ENCODE measurements at places on chromosomes 11 and 22.
A peak's percentile ranks its signal among the peaks of the same experiment; 100 is the strongest.

GRCh38 chr11:70668204-70669202 lies 270.2 kb downstream of the CTTN start:
- peak; percentile 30 for DNase-seq

DNA sequence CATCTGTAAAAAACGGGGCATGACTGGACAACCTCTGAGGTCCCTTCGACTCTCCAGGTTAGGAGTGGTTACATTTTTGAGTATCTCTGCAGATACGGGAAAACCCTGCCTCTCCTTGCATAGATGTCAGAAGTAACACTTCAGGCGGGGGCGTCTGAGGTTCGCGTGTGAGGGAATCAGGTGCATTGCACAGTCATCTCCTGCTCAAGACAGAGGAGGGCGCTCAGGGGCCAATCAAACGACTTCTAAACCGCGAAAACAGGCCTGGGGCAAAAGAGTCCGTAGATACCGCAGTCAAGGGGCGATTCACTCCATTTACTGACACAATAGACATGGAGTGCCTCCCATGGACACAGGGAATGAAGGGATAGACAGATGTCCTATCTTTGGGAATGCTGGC lies 31.7 kb downstream of the KIRREL3 start:
- DNase-seq = no peak

- DNase-seq = no peak
These were observed 147.6 kb downstream of the MIAT start for GRCh38 chr22:26804911-26805539.

GRCh38 chr11:91932151-91932821 lies 292.3 kb upstream of the FAT3 start:
- DNase-seq = no peak

DNA sequence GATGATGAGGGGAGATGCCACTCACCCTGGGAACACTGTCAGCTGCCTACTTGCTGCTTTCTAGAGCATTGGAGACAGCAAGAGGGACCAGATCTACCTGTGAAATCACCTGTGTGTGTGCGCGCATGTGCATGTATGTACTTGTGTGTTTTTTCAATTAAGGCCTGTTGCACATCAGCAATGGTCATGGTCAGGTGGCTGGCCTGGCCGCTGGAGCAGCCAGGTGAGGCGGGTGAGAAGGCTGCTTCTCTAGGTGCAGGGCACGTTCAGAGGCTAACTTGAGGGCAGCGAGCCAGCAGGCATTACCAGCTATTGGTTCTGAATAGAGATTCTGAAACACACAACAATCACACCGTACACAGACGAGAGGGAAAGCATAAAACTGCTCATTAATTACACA lies 65.1 kb downstream of the PARVG start:
- DNase-seq = no peak

DNA sequence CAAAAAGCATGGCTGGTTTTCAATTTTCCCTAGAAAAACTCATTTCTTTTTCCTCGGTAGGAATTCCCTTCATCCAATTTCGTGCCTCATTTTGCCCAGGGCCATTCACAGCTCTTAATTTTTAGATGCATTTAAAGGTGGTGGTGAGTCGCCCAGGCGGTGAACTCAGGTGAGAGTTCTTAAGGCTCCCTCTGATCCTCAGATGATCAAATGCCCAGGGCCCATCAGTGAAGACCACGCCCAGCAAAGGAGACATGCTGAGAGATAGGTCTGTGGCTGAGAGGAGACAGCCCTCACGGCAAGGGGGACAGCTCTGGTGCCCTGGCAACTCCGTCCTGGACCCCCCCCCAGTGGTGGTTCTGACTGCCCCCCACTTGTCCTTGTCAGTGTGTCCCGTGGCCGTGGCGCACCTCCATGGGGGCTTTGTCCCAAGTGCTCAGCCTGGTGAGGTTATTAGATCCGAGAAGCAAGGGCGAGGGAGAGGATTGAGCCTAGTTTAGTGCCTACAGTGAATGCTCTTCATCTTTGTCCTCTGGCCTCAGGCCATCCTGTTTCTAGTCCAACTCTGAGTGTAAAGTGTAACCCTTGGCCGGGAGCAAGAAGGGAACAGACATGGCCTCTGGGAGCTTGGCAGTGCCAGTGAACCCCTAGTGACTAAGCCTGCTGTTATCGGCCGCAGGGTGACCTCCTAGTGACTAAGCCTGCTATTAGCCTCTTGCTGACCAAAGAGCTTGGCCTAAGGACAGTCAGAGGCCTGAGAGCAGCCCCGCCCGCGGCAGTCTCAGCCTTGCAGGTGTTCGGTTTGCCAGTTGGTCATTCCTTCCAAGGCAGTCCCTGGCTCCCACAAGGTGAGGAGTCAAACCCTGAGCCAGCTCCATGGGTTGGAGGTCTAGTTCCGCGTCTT lies 83.5 kb downstream of the CTTN start:
- DNase-seq = peak; percentile 92

- DNase-seq = no peak
These were observed 12.0 kb upstream of the P2RY6 start for GRCh38 chr11:73260127-73260457.

DNA sequence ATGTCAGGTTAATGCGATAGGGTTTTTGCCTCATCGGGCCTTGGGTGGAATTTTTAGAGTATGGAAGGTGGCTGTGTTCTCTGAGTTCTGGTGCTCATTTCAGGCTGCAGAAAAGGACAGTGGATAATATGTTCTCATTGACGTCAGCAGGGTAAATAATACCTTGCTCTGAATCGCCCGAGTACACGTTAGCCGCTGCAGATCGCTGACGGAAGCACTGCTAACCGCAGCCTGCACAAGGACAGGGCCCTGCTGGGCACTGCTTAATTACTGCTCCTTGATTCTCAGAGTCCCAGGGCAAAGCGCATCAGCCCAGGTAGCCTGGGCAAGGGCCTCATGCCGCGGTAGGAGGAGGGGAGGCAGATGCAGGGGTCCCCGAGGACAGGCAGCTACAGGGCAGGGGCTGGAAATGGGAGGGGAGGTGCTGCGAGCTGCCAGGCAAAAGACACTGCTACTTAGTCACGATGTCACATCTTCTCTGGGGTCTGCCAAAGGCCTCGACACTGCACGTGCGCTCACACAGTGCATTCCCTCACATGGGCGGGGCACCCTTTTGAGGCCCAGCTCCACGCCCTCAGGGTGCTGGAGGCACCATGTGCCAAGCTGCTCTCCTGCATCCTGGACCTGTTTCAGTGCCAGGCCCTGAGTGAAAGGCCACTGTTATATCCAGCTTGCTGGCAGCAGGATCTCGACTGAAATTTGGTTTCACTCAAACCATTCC lies 35.2 kb downstream of the PPP2R1B start:
- DNase-seq = no peak

GRCh38 chr11:58938398-58938797 lies 890 bp upstream of the GLYATL1 start:
- DNase-seq = no peak

DNA sequence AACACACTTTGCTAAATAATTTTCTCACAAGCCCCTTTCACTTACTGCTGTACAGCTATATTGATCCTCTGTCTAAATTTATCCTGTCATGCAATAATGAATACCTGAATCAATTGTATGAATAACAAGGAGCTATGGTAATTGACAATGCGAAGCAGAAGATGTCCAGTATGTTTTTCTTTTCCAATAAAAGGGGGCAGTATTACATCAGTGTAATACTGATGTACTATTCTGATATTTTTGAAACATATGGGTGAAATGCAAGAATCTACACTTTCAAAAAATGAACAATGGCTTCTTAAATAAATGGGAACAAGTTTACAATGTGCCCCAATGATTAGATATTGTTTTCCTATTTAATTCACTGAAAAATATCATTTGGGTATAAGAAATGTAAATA lies 315.1 kb downstream of the SOX6 start:
- no peak for DNase-seq

GRCh38 chr22:36194971-36195370 lies 6.6 kb downstream of the APOL4 start:
- peak; percentile 60 for DNase-seq

DNA sequence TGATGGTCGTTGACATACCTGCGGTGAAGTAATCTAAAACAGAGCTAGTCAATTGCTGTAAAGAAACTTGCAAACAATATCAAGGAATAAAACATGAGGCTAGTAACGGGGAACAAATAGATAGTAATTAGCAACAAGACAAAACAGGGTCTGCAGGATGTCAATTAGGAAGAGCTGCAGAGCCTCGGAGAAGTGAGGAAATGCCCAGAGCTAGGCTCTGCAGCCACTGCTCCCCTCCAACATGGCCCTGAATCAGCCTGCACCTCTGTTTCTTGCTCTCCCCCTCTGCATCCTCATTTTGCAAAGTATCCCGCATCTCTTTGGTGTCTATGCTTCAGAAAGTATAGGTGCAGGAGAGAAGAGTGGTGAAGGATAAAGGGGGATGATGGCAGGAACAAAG lies 507.4 kb upstream of the FAT3 start:
- DNase-seq = no peak

DNA sequence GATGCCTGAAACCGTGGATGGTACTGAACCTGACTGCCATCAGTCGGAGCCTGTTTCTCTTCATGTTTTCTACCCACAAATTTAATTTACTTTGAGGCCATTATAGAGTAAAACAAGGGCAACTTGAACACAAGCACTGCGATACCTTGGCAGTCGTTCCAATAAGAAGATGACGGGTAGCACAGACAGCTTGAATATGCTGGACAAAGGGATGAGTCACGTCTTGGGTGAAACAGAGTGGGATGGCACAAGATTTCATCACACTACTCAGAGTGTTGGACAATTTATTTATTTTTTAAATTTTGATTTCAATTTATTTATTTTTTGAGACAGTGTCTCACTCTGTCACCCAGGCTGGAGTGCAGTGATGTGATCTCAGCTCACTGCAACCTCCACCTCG lies 5.7 kb downstream of the DIXDC1 start:
- no peak for DNase-seq

- no peak for DNase-seq
These were observed 75.3 kb downstream of the CD44 start for GRCh38 chr11:35214226-35214770.

GRCh38 chr11:9903579-9903978 lies 239.7 kb downstream of the SWAP70 start:
- DNase-seq = no peak

DNA sequence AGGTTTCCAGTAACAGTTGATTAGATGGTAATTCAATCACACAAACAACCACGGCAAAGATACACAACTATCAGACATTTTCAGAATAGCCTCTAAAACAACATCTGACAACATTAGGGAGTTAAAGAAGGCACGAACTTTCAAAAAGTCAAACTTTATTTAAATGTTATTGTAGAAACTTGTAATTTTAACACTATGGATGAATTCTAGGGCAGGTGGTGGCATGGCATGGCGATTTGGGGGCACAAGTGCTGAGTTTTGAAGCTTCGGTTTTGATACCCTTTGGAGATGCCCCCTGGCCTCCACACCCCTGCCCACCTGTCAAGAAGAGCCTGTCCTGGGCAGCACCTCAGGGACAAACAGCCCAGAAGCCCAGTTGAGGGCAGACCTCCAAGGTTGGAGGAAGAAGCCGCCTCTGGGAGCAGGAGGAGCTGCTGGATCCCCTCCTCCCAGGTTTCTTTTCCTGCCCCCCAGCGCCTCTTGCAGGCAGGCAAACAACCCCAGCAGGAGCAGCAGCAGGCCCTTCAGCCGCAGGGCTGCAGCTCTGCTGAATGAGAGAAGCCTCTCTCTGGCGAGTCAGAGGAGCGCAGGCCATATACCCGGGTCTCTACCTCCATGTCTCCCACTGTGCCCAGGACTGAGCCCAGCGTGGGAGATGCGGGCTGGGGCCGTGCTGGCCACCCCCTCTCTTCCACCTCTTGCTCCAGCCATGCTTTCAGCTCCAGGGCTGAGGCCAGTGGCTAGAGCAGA lies 102.1 kb upstream of the IGLL5 start:
- DNase-seq = no peak

DNA sequence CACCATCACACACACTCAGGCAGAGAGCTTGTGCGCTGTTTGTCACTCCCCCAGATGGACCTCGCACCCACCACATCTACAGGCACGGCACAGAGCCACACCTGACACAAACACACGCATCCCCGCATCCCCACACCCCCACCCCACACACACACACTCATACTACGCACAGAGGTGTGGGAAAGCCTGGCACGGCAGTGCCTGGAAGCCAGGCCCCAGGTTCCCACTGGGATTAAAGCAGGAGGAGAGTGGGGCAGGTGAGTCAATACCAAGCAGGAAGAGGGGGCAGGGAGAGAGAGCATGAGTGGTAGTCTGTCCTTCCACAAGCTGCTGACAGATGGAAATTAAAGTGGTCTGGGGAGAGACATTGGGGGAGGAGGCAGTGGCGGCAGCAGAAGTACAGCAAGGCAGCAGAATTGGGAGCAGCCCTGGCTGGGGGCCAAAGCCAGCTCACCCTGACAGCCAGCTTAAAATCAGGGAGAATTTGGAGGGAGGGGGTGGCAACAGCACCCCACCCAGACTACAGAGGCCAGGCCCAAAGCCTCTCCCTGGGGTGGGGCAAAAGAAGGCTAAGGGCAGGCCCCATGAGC lies 20.7 kb downstream of the TNKS1BP1 start:
- DNase-seq = no peak

Measured in RKO (cell line).